ENCODE measurements at places on chromosomes 3 and 15.

DNA sequence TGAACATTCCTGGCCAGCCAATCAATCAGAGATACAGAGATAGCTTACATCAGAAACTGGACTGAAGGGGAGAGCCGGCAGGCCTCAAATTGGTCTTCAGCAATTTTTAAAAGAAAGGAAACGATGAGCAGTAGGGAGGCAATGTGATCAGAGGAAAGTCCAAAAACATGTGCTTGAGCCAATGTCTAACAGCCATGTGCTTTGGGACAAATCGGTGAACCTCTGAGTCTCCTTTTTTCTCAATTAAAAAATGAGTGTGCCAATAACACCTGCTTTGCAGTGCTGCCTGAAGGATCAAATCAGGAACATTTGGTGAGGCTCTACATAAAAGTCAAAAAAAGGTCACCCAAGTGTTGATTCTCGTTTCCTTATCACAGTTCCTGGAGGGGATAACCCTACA lies 7.4 kb upstream of the EIF4E3 start:
- DNase-seq, result no peak

- DNase-seq, result no peak
Observed at GRCh38 chr3:62795978-62796657, 79.1 kb downstream of the CADPS start.

DNA sequence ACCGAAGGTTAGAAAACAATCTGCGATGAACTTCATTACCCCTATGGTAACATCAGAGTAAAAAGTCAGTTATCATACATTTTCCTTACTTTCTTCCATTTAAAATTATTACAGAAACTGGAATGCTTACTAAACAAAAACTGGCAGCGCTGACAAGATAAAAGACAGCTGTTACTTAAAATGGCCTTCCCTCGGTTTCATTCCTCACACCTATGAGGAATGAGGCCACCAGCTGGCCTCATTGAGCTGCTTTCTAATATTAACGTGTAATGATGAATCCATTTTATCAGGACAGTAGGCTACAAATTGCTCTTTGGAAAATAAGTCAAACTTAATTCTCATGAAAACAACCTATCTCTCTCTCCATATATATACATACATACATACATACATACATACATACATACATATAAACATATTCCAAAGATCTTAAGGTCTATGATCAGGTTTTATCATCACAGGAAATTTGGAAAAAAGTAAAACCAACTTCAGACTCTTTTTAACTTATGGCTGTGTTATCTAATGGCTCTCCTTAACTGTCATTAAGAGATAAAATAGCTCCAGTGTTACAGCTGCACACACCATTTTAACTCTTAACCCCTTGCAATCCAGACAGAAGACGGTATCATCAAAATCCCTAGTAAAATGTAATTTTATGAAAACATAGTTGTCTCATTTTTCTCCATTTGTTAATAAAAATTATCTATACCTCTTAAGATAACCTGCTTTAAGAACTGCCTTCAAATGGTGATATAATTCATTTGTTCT lies 5.2 kb downstream of the CCNL1 start:
- no peak for DNase-seq

GRCh38 chr15:82044373-82045178 lies 1.2 kb downstream of the MEX3B start:
- DNase-seq, result no peak

DNA sequence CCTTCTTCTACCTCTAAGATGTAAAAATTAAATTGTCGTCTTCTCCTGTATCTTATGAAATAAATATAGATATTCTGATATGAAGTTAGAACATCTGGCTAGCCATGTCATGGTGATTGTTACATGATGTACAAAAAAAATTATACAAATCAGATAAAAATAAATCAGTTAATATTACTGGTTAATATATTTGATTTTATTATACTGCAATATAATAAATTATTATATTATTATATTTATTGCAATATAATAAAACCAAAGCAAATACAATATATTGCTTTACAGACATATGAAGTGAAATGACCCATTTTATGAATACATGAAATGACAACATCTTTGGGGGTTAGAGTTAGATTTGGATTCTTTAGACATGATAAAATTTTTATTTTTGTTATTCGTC lies 72.3 kb upstream of the NAALADL2 start:
- no peak for DNase-seq

DNA sequence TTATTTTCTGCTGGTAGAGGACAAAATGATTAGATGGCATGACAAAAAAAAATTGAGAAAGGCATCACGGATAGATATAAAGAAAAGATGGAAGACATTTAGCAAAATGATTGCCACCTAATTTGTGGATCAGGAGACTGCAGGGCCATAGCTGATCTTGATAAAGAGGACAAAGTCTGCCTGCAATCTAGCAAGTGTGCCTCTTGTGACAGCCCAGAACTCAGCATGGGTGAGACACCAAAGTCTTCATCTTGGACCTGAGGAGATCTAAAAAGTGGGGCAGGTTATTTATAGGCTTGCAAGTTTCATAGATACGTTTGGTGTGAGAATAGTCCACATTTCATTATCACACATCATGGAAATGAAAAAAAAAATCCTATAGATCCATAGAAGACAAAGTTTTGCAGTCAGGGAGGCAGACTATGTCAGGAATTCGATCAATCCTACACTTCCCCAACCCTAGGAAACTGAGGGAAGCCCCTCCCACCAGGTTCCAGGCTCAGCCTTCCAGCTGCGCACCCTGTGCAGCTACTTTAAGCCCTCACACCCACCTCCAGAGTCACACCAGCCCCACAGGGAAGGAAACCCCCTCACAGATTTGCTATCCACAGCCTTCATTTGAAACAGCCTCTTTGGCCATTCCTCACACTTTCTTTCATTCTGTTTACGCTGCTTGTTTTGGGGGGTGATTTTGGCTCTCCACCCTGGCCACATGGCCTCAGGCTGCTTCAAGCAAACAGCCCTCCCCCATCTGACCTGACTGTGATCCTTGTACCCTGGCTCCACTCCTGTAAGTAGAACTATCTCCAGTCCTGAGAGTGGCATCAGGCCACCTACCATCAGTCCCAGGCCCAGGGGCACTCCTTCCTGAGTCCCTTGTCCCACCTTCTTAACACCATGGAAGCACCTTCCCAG lies 28.1 kb upstream of the KLHL6 start:
- DNase-seq, result no peak

DNA sequence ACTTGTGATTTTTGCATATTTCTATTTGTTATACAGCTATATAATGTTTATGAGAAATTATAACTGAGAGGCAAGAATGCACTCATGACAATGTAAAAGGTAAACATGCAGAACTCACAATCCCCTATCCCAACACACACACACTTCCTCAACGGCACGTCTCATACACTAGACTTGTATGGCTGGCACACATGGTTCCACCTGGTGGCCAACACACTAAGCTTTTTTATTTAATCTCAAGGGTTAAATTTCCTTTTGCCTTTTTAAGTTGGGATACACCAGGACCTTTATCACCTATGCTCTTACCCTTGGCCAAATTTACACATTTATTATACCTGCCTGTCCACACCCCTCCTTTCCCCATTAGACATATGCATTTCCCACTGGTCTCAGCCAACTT lies 88.6 kb upstream of the PSMD6 start:
- DNase-seq, result no peak

GRCh38 chr3:37041546-37042195 lies 48.4 kb downstream of the MLH1 start:
- no peak for DNase-seq

DNA sequence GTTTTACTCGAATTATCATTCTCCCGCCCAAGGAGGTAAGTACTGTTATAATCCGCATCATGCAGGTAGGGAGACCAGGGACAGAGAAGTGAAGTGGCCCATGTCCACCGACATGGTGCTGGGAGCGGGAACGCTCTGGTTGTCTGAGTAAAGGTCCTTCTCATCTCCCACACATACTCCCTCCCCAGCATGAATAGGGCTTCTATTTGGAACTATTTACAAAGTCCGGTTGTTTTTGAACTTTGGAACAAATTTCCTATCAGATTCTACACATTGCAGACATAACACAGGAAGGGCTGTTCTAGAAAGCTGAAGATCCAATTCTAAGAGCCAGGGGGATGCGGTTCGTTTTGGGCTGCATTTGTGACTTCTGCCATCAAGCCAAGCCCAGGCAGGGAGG lies 94.8 kb upstream of the TLE3 start:
- DNase-seq, result no peak

DNA sequence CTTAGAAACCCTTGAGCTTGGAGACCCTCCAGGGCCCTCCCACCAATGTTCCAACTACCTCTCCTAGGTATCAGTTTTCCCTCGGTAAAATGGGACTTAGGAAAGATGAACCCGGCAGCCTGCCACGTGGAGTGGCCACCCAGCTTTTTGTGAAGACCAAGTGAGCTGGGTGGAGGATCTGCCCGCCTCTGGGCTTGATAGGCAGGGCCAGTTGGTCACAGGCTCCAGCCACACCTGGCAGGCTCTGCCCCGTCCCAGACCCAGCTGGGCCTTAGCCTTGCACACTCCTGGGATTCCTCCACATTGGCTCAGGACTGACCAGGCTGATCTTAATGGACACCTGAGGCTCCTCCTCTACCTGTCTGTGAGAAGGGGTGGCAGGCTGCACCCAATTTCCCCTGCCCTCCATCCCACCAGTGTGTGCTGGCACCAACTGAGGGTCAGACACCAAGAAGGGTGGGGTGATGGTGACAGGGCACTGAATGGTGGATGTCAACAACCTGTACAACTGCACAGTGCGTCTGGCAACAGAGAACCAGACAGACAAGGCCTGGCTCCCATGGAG lies 761 bp upstream of the GRIP2 start:
- DNase-seq, result no peak

DNA sequence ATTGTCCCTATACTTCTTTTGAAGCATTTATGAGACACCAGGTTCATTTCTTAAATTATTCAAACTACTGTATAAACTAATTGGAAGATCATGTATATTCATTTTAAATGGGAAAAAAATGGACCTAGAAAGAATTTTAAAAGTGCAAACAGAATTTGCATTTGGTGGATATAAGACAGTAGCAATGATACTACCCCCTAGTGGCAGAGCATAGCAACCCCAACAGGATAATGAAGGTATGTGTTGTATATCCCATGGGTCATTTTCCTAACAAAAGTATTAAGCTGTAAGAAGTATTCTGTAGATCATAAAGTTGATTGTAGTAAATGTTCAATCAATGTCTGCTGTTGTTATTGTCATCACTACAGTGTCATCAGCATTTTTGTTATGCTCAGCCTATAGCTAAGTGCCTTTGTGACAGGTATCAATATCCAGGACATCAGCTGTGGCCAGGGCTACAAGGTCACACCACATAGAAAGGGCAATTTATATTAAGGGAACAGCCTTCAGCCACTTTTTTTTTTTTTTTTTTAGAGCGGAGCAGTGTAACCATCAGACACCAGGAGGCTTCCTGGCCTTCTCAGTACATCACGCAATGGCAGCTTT lies 175.8 kb downstream of the FOXB1 start:
- DNase-seq, result no peak

DNA sequence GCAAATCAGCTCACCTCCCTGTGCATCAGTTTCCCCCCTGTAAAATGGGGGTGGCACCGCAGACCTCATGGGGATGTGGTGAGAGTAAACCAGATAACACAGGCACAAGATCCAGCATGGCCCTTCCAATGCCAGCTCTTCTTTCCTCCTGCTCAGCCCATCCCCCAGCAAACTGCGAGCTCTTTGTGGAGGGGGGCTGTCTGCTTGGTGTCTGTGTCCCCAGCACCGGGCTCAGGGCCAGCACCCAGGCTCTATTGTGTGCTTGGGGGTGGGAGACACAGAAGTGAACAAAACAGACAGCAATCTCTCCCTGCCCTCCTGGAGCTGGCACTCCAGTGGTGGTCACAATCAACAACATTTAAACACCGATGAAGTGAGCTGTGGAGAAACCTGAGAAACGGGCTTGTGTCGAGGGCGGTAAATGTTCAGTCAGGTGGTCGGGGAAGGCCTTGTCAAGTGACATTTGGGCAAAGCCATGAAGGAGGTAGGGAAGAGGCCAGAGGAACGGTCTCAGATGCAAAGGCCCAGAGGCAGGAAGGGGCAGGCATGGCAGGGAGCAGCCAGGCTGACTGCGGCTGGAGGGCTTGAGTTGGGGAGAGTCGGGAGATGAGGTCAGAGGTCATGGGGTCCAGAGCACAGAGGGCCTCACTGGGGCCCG lies 28.4 kb downstream of the GRIP2 start:
- no peak for DNase-seq

DNA sequence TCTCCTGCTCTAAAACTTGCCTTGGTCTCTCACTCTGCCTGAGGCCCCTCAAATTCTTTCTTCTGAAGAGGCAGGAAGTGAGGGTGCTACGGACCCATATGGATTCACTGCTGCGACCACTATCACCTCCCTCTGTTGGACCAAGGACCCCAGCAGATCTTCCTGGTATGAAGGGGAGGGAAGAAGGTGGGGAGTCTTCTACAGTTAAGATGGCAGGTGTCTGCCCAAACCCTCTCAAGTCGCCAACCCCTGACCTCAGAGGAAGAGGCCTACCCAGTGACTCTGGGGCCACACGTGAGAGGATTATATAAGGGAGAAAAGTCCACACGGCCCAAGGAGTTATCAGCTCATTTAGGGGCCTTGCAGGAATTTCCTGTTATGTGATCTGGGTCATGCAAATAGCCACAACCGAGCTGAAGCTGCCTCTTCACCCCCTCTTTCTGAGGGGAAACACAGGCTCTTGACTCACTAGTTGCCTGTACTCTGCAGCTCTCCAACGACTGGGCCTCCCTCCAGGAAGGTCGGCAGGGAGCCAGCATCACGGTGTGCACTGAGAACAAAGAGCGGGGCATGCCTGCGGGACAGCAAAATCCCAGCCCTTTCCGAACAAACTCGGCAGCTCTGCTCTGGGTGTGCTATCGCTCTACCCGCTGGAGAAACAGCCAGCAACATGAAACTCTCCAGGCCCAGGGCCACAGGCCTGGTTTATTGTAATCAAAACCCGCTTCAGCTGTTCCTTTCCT lies 116.0 kb downstream of the XXYLT1 start:
- DNase-seq, result no peak

GRCh38 chr3:115071601-115072000 lies 75.5 kb downstream of the ZBTB20 start:
- DNase-seq, result no peak

DNA sequence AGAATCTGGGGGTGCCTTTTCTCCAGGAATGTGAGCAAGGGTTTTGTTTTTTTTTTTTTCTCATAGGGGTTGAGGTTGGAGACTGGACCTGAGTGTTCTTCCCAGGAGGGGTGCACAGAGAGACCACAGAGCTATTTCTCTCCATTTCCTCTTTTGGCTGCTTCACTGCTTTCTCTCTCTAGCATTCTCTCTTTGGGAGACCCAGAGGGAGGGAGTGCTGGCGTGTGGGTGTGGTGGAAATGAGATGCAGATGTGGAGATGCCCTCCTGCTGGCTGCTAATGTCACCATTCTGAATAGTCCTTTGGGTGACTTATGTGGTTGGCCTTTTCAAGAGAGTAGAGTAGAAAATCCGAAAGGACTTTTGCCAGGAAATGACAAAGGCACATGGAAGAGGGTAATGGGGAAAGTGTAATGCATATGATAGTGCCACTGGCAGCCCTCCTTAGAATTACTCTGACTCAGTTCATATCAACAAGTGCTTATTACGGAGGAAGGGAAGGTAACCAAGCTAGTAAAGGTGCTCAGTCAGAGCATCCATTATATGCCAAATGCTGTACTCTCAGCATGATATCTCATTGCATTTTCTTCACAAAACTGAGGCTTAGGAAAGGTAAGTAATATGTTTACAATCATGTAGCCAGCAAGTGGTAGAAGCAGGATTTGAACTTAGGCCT lies 1.9 kb downstream of the SYN2 start:
- no peak for DNase-seq

Measured in NCI-H187 (cell line).